ENCODE measurements at places on chromosomes 4 and X.
A peak's percentile ranks its signal among the peaks of the same experiment; 100 is the strongest.

- DNase-seq: no peak
Observed at GRCh38 chr4:39085891-39086290, 23.9 kb downstream of the KLHL5 start.

DNA sequence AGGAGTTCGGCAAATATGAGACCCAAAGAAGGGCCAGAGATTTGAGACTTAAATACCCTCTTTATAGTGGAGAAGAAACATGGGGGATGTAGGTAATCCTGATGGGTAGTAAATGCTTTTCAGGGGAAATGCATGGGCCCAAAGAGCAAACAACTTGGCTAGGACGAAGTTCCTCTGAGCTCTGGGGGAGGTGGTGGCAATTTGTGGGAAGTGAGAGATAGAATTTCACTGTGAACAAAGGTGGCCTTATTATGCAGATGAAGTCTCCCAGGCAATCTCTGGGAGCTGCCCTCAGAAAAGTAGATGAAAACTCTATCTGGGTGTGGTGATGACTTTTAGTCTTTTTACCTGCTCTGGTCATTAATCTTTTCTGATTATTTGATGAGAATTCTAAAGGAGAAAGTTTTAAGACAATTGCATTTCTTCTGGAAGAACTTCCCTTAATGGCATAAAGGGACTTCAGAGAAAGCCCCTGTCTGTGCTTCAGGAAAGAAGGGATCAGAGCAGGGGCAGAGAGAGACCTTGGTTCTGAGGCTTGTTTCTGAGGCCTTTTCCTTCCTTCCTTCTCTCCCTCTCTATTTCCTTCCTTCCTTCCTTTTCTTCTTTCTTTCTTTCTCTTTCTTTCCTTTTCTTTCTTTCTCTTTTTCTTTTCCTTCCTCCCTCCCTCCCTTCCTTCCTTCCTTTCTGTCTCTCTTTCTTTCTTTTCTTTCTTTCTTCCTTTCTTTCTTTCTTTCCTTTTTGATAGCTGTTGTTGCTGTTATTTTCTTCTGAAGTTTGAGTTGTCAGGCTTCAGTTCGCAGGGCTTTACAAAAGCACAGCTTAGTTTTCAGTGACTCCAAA is 37.5 kb upstream of the MAOA start:
- no peak for DNase-seq

DNA sequence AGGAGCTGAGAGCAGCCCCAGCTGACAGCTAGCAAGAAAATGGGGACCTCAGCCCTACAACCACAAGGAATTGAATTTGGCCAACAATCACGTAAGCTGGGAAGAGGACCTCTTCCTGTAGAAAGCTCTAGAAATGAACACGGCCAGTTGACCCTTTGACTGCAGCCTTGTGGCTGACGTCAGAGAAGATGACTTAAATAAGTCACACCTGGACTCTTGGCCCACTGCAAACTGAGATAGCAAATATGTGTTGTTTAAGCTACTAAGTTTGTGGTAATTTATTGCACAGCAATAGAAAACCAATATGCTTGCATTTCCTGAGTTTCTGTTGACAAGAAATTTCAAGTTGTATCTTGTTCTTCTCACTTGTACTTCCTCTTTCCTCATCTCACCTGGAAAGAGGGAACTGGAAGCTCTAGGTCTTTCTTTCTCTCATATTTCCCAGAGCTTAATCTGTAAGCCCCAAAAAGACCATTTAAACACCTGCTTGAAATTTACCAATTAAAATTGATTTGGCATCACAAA is 18.8 kb downstream of the PRKG2 start:
- no peak for DNase-seq

GRCh38 chr4:123659730-123660129 is 263.1 kb downstream of the SPRY1 start:
- no peak for DNase-seq

DNA sequence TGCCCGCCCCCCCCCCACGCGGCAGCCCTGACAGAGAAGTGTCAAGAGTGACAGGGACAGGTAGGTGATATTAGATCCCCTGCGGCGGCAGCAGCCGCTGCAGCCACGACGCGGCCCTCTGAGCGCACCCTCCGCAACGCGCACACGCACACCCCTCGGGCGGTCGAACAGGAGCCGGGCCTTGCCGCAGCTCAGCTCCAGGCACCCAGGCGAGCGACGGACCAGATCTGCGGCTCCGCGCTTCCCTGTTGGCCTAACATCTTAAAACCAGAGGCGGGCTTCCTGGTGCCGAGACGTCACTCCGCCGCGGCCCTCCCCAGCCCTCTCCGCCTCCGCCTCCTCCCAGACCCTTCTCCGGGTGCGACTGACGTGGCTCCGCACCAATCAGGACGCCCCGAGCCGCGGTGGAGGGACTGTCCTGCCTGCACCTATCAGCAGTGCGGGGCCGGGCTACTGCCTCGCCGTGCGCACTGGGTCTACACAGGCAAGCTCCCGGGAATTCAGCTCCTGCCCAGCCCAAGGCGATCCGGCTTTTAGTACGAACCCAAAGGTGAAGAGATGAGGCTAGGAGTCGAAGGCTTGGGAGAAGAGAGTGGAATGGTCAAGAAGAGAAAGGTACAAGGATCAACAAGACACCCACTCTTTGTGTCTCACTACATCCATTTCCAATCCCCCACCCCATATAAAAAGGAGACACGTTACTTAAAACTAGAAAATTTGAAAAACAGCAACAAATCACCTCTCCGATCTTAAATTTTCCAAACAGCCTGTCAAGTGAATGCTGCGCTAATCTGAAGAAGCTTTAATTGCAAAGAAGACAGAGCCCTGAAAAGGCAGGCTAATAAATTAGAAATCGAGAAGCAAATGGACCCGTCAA is at the start of gene PITX2:
Gene PITX2 (minus strand): TSS at position 237 of the 877 bp plus-strand sequence. CDS start 617 bp downstream, outside the sequence.
- DNase-seq: peak; percentile 55

DNA sequence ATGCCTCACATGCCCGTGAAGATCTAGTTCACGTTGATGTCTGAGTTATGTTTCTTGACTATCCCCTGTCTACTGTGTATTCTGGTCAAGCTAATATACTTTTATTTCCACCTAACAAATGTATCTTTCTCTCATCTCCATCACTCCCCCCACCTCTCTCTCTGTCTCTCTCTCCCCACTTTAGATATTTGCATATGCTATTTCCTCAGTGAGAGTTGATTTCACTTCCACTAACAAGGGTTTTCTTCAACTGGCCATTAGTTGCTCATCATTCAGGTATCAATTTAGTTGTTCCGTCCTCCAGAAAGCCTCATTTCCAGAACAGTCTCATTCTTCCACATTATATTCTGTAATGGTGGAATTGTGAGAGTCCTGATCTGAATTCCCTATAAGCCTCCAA is 1777.8 kb upstream of the TENM3 start:
- no peak for DNase-seq

- no peak for DNase-seq
Observed at GRCh38 chrX:1012678-1013300, 199.7 kb downstream of the CRLF2 start.

- DNase-seq: no peak
Observed at GRCh38 chr4:165726831-165727230, 146.2 kb upstream of the TLL1 start.

Data from omental fat pad (tissue), 4 donors.